ENCODE measurements at places on chromosomes 16 and 17.

DNA sequence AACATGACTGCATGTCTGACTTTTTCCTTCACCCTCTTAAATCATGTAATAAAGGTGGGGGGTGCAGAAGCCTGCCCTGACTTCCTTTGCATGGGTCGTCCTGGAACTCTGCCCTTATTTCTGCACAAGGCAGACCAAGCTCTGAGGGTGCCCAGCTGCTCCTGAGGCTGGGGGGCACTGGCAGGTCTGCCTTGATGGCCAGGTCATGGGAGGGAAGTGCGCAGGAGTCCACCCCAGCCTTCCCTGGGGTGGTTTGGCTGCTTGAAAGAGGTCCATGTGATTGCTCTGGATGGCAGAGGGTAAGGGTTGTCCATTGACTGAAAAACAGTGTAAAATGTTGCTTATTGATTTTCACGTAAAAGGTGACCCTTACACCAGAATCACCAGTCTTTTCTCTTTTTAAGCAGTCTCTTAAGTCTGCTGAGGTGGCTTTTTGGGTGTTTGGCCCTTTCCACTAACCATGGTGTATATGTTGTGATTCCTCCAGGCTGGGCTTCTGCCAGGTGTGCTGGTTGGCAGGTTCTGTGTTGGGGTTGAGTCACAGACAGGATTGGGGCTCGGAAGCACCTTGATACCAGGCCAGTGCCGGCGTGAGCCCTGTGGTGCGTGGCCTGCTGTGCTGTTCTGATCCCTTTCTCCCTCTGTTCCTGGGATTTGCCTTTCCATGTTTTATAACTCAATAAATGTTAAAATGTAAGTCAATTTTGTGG lies 19.4 kb downstream of the DHX38 start:
- DNase-seq, result no peak

GRCh38 chr17:7932483-7932891 lies 481 bp downstream of the CNTROB start:
- DNase-seq, result peak; percentile 14

GRCh38 chr17:61904094-61904710 lies 23.6 kb downstream of the INTS2 start:
- no peak for DNase-seq

DNA sequence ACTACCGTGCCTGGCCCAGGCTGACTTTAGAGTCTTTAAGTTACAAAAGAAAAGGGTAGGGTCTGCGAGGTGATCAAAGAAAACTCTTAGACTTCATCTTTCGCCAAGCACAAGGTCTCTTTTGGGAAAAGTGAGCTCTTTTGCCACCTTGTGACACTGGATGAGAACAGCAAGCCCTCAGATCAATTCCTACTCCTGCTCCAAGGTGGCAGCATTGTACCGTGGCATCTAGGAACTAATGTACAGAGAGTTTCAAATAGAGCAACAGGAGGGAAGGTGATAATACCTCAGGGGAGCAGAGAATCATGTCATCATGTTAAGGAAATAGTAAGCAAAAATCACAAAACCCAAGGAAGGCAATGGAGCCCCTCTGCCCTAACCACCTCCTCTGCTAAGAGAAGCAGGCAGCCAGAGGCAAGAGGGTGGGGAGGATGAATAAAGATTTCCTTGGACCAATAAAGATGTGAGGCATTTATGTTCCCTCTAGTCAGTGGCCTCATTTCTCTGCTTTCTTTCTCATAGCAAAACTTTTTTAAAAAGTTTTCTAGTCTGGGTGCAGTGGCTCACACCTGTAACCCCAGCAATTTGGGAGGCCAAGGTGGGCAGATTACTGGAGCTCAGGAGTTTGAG lies 2.1 kb upstream of the C17orf78 start:
- peak; percentile 63 for DNase-seq

GRCh38 chr16:67198238-67198734 lies 645 bp upstream of the ELMO3 start:
- peak; percentile 79 for DNase-seq

- no peak for DNase-seq
Measured at GRCh38 chr17:67959510-67959909, 36.8 kb downstream of the C17orf58 start.

DNA sequence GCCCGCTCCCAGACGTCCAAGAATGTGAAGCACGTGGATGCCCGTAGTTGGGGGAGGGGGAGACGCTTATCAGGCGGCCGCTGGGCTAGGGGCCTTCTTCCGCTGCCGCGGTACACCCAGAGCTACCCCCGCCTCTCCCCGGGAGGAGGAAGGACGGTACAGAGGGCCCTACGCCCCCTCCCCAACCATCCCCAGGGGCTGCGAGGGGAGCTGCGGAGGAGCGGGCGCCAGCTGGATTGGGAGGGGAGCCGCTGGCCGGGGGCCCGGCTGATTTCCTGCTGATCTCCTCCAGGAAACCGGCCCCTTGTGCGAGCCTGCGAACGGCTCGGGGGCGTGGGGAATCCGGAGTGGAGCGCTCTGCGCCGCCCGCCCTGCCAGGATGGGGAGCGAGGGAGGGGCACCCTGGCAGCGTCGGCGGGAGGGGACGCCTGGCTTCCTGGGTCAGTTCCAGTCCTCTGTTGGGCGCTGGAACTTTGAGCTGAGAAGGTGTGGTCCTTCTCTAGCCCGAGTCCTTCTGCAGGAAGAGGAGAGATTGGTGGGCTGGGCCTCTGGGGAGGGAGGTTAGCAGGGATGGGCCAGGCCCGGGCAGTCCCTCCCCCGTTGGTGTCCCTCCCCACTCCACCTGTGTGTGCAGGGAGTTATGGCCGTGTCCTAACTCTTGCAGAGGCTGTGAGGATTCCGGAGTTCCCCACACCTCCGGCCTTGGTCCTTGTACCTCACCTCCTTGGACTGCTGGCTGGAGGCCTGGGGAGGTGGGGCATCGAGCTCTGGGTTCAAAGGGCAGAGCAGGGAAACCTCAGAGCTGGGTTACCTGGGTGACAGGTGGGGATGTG lies 19.2 kb downstream of the GJD3 start:
- DNase-seq, result no peak

DNA sequence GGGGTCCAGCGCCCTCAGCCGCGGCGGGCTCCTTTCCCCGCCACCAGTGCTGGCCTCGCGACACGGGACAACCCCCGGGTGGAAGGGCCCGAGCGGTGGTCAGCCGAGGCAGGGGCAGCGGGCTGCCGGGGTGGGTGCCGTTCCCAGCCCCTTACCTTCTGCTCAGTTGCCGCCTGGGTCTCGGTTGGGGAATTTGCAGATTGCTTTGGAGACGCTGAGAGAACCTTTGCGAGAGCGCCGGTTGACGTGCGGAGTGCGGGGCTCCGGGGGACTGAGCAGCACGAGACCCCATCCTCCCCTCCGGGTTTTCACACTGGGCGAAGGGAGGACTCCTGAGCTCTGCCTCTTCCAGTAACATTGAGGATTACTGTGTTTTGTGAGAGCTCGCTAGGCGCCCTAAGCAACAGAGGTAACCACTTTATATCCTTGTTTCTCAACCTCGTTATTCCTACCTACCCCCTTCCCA lies 381 bp downstream of the CTNS start:
- no peak for DNase-seq

- DNase-seq, result no peak
Measured at GRCh38 chr17:49882434-49882833, 34.6 kb upstream of the TAC4 start.

DNA sequence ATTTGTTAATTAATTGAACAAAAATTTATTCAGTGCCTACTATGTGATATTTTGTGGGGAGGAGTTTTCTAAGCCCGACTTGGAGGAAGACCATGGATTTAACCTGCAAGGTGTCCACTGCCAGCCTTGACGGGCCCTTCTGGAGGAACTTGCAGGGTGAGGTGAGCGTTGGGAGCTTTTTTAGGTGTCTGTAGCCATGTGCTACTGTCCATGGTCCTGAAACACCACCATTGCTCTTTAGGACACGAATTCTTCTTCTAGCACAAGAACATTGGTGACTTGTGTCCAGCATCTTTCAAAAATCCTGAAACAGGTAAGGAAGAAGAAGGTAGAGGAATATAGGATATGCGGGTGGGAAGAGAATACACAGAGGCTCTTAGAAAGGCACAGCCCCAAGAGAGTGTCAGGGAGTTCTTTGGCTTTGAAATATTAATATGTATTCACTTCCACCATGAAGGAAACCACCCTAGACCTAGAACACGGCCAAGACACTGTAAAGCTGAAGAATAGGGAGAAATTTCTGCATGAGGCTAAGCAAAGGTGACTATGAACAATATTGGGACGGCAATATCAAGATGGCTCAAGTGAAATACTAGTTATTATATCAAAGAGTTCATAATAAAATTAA lies 27.9 kb upstream of the OR4D1 start:
- DNase-seq, result no peak

GRCh38 chr16:1933097-1933661 lies 9.8 kb downstream of the MSRB1 start:
- no peak for DNase-seq

GRCh38 chr17:10247810-10248209 lies 49.4 kb upstream of the GAS7 start:
- no peak for DNase-seq

GRCh38 chr17:65518256-65518655 lies 43.2 kb downstream of the AXIN2 start:
- no peak for DNase-seq

DNA sequence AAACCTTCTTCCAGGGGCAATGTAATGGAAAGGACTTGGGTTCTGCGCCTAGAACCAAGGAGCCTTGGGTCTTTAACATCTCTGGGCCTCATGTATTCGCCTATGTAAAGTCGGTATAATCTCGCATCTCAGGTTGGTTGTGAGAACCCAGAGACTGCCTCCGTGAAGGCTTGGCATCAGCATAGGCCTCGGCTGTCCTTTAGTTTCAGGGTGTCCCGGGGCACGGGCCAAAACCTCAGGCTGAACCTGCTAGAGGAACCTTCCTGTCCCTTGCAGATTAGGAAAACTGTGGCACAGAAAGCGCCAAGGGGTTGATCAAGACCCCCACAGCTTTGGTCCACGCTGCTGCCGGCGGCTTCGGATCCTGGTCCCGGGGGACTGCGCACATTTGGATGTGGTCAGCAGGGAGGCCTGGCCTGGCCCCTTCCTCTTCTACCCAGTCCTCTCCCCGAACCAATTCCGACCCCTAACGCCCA lies 772 bp upstream of the PHAF1 start:
- no peak for DNase-seq

GRCh38 chr16:66478733-66479511 lies 51.8 kb downstream of the BEAN1 start:
- DNase-seq, result peak; percentile 75

DNA sequence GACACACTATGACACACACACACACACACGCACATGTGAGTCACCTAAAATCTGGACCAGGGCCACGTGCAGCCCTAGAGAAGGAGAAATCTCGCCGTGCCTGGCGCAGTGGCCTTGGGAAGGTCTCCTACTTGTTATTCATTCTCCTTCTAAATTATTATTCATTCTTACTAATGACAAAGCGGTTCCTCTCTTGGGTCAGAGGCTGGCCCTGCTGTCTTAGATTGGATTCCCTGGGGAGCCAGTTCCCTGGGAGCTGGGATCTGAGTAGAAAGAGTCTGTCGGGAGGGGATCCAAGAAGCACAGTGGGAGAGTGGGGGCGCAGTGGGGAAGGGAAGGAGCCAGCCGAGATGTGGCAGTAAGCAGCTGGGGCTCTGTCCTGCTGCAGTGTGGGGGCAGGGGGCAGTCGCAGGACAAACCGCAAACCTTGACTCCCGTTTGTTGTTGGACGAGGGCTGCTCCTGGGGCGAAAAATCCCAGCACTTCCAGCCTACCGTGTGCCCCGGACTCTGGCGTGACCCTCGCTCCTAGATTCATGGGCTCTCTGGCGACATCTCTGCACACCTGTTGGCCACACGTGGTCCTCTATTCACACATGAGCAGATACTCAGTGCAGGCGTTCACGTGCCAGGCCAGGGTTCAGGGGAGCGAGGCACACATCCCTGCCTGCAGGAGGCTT lies 18.7 kb upstream of the JPH3 start:
- DNase-seq, result no peak

DNA sequence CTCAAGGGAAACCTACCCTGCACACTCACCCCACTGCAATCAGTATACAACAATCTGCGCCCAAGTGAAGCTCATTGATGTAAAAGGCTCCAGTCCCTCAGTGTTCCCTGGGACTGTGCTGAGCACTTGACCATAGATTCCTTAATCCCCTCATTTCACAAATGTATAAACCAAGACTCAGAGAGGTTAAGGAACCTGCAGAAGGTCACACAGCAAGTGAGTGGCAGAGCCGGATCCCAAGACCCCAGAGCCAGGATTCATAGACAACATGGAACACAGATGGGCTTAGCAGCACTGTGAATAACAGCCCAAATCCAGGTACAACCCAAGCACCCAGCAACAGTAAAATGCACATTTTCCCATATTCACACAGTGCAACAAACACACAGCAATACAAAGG lies 225.7 kb downstream of the C16orf78 start:
- peak; percentile 5 for DNase-seq

DNA sequence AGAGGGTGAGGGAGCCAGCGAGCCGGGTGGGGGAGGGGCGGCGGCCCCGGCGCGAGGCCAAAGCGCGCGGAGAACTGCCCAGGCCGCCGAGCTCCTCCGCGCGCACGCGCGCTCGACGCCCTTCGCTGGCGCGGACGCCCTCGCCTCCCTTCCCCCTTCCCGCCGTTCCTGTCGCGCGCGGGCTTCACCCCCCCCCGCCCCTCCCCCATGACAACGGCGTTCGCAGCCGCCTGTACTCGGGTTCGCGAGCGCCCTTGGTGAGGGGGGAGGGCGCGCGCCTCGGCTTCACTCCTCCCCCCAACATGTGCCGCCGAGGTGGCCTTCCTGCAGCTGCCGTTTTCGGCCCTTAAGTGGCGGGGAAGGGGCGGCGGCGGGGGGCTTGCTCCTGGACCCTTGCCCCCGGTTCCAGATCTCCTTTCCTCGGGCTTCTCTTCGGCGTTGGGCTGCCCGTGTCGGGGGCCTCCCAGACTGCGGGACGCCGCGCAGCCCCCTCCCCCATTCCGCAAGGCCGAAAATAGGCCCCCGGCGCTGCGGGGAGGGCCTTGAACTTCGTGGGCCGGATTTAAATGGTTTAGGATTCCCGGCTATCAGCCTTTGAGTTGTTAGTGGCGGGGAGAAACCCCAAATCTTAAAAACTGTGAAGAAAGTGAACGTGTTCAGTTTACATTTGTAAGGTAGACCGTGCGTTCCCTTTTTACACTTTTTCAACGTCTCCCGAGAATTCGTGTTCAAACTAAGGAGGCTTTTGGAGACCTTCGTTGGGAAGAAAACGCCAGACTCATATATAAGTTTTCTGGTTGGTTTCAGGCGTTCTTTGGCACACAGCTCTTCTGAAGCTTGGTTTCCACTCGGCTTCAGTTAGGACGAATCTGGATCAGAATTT lies 653 bp downstream of the SRRM2 start:
- DNase-seq, result peak; percentile 77

GRCh38 chr17:4086041-4086483 lies 56.8 kb downstream of the ZZEF1 start:
- DNase-seq, result no peak

GRCh38 chr17:78865682-78866390 lies 25.2 kb upstream of the USP36 start:
- DNase-seq, result peak; percentile 89

- DNase-seq, result no peak
Measured at GRCh38 chr16:48381201-48381600, 4.0 kb downstream of the SIAH1 start.
